ENCODE measurements at places on chromosomes 6 and 20.
A peak's percentile ranks its signal among the peaks of the same experiment; 100 is the strongest.

DNA sequence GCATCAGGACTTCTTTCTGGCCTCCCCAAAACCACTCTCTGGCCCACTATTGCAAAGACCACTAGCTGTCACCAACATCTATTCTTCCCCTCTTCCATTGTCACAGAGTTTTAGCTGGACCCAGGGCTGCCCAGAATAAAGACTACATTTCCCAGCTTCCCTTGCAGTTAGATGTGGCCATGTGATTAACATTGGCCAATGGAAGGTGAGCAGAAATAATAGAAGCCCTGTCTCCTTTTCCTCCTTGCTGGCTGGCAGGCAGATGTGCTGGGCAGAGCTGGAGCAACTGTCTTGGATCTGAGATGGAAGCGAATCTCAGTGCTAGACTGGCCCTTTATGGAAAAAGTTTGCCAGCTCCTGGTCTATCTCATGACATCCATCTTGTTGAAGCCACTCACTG lies 97.0 kb downstream of the KCNB1 start:
- no peak overlapping the region for H3K27ac ChIP-seq
- peaks cover 7% of the 10 kb centered on the region for H3K36me3 ChIP-seq
- H3K4me1 ChIP-seq: peaks cover 3% of the 10 kb centered on the region

GRCh38 chr6:107801173-107801886 lies 22.8 kb downstream of the SCML4 start:
- H3K27ac ChIP-seq: no peak overlapping the region
- peaks cover 5% of the 10 kb centered on the region for H3K36me3 ChIP-seq
- DNase-seq: no peak

GRCh38 chr6:49462599-49462926 lies 490 bp downstream of the MMUT start:
- peak overlapping the region; percentile 98 for H3K4me3 ChIP-seq
- peaks cover 6% of the 10 kb centered on the region for H3K36me3 ChIP-seq
- DNase-seq: no peak
- H3K27ac ChIP-seq: peak overlapping the region; percentile 97

GRCh38 chr6:17280552-17281090 lies 540 bp upstream of the RBM24 start:
- no peak overlapping the region for H3K27ac ChIP-seq
- peak overlapping the region; percentile 45 for H3K4me3 ChIP-seq
- peaks cover 68% of the 10 kb centered on the region for H3K27me3 ChIP-seq
- H3K4me1 ChIP-seq: peaks cover 16% of the 10 kb centered on the region
- no peak for DNase-seq

DNA sequence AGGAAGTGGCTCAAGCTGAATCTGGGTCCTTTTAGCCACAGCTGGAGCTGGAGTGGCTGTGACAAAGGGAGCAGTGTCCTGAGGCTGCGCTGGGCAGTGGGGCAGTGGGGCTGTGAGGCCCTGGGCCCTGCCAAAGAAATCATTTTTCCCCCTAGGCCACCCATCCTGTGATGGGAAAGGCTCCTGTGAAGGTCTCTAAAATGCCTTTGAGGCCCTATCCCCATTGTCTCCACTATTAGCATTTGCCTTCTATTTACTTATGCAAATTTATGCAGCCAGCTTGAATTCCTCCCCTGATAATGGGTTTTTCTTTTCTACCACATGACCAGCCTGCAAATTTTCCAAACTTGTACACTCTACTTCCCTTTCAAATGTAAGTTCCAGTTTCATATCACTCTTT lies 539.2 kb downstream of the MEI4 start:
- no peaks in the 10 kb centered on the region for H3K4me1 ChIP-seq
- no peak overlapping the region for H3K4me3 ChIP-seq
- no peak for DNase-seq
- H3K27me3 ChIP-seq: no peaks in the 10 kb centered on the region

GRCh38 chr6:13011612-13012146 lies 295.1 kb downstream of the PHACTR1 start:
- peaks cover 13% of the 10 kb centered on the region for H3K4me1 ChIP-seq
- no peak for DNase-seq
- peak overlapping the region; percentile 92 for H3K4me3 ChIP-seq
- no peak overlapping the region for H3K27ac ChIP-seq

DNA sequence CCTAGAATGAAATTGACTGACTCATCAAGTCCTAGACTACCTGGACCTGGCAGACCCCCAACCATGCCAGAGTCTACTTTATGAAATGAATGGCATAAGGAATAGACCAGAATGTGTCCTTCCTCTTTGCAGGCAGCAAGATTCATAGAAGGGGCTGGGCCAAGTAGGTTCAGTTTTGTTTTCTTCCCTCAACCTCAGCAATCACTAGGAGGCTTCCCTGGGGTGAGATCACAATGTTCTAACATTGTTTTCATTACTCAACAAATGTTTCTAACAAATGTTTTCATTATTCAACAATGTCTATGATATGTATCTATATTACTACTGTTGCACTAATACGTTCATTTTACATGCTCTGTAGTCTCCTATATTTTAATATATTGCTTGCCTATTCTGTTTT lies 8.4 kb upstream of the FAM162B start:
- no peak for DNase-seq
- H3K4me3 ChIP-seq: no peak overlapping the region
- H3K27ac ChIP-seq: no peak overlapping the region
- no peaks in the 10 kb centered on the region for H3K4me1 ChIP-seq

DNA sequence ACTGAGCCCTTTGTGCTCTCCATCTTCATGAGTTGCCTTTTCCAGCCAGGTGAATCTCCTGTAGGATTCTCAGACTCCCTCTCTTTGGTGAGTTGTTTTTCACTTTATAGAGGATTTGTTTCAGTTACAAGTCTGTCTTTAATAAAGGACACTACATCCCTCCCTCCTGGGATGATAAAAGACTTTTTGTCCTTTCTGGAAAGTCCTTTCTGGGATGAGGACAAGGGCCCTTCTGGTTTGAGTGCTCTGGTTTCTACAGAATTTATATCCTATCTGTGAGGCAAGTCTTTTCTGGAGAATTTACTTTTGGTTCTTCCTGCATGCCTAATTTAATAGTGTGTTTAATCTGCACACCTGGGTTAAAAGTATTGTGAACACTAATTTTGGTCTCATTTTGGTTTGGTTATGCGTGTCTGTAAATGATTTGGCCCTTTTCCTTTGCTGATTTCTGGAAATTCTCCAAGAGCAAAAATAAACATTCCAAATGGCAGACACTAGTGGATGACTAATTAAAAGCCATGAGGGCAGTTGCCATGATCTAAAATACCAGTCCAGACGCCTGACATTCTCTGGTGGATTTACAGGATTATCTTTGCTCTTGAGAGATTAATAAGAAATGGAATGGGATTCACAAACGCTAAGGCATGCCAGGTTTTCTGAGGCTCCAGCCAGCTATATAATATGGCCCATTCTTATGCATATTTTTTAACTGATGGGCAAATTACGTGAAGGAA lies 44.8 kb downstream of the TCP11 start:
- no peak for DNase-seq
- H3K36me3 ChIP-seq: no peaks in the 10 kb centered on the region
- H3K27me3 ChIP-seq: no peaks in the 10 kb centered on the region

DNA sequence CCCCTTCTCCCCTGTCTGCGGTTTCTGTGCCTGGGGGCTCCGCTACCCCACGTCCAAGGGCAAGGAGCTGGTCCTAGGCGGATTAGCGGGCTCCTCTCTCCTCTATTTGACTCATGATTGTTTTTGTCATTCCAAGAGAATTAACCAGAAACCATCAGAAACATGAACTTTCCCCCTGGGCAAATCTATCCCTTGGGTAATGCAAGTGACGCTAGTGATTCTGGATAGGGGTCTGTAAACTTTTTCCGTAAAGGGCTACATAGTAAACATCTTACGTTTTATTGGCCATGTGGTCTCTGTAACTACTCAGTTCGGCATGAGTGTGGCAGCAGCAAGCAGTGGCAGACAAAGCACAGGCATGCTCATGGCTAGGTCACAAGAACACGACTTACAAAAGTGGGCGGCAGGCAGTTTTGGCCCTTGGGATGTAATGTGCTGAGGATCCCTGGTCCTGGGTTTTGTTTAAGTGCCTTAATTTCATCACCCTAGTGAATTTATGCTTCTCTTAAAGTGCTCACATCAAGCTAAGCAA lies 654 bp downstream of the CST11 start:
- H3K4me3 ChIP-seq: no peak overlapping the region
- H3K36me3 ChIP-seq: no peaks in the 10 kb centered on the region
- DNase-seq: no peak

GRCh38 chr6:96234444-96234843 lies 218.7 kb downstream of the FUT9 start:
- no peak overlapping the region for H3K4me3 ChIP-seq
- DNase-seq: no peak
- H3K27me3 ChIP-seq: no peaks in the 10 kb centered on the region
- H3K36me3 ChIP-seq: no peaks in the 10 kb centered on the region
- H3K4me1 ChIP-seq: no peaks in the 10 kb centered on the region
- H3K27ac ChIP-seq: no peak overlapping the region

DNA sequence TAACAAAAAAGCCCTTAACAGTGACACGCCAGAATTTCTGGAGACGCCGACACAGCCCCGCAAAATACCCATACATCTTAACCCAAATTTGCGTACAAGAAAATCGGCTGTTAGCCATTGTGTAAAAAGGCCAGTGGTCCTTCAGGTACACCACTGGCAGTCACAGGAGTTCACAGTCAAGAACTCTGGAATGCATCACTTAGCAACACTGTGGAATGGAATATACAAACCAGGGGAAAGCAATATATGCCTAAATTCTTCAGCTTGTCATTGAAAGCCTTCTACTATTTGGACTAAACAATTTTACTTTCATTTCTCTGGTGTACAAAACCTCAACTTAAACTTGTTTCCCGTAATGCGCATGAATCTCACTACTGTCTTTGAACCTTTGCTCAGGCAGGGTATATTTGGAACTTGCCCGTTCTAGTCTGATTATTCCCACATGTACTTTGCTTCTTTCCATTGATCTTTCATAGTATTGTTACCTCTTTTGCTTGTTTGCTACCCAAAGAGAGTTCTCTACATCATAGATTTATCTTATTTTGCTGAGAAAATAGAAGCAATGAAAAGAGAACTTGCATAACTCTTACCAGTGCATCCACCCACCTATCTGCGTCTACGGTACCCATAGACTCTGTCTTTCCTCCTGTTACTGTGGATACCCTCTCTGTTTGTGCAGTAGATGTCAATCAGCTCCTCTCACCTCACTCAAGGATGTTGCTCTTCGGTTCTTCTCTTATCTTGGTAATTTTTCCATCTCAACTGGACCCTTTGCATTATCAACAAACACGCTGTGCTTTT lies at the start of gene ARMH2:
Gene ARMH2 (minus strand): TSS at position 178 of the 801 bp plus-strand sequence. CDS start 60 bp downstream, at position 118.
- no peaks in the 10 kb centered on the region for H3K27me3 ChIP-seq
- no peak for DNase-seq
- no peak within 1 kb of the TSS for H3K4me3 ChIP-seq
- no peaks in the 10 kb centered on the region for H3K4me1 ChIP-seq

GRCh38 chr6:121482004-121482693 lies 46.7 kb downstream of the GJA1 start:
- H3K36me3 ChIP-seq: no peaks in the 10 kb centered on the region
- DNase-seq: no peak
- no peaks in the 10 kb centered on the region for H3K4me1 ChIP-seq
- no peaks in the 10 kb centered on the region for H3K27me3 ChIP-seq

GRCh38 chr6:168631564-168631963 lies 190.6 kb downstream of the SMOC2 start:
- H3K36me3 ChIP-seq: no peaks in the 10 kb centered on the region
- no peaks in the 10 kb centered on the region for H3K27me3 ChIP-seq
- H3K4me3 ChIP-seq: no peak overlapping the region
- no peaks in the 10 kb centered on the region for H3K4me1 ChIP-seq

DNA sequence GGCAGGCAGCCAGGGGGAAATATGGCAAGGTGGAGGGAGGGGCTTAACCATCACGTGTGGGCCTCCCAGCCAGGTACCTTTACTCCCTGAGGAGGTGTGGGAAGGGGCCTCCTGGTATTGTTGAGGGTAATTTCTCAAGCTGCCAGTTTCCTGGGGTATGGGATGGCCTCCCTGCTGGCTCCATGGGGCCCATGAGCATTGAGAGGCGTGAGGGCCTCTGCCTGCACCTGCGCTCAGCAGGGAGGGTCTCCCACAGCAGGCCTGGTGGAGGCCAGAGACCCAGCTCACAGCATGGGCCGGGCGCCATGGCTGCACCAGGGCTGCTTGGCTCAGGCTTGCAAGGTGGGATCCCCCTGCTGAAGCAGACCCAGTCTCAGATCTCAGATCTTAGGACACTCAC lies 113.0 kb downstream of the GRM4 start:
- no peak overlapping the region for H3K4me3 ChIP-seq
- no peaks in the 10 kb centered on the region for H3K36me3 ChIP-seq
- H3K27me3 ChIP-seq: peaks cover 25% of the 10 kb centered on the region
- H3K4me1 ChIP-seq: peaks cover 7% of the 10 kb centered on the region
- no peak overlapping the region for H3K27ac ChIP-seq

GRCh38 chr6:130560231-130560630 lies 194.4 kb downstream of the TMEM200A start:
- peaks cover 17% of the 10 kb centered on the region for H3K4me1 ChIP-seq
- H3K27ac ChIP-seq: no peak overlapping the region
- H3K4me3 ChIP-seq: no peak overlapping the region
- no peaks in the 10 kb centered on the region for H3K36me3 ChIP-seq

GRCh38 chr6:152984513-152984872 lies 1.7 kb upstream of the FBXO5 start:
- H3K27ac ChIP-seq: peak overlapping the region; percentile 91
- DNase-seq: no peak
- H3K4me1 ChIP-seq: peaks cover 42% of the 10 kb centered on the region
- H3K27me3 ChIP-seq: no peaks in the 10 kb centered on the region

- no peak for DNase-seq
- no peak overlapping the region for H3K4me3 ChIP-seq
- H3K27me3 ChIP-seq: no peaks in the 10 kb centered on the region
- no peaks in the 10 kb centered on the region for H3K4me1 ChIP-seq
Measured at GRCh38 chr6:113776998-113777397, 80.1 kb upstream of the MARCKS start.

- peaks cover under 1% of the 10 kb centered on the region for H3K27me3 ChIP-seq
- DNase-seq: no peak
- H3K4me1 ChIP-seq: peaks cover 4% of the 10 kb centered on the region
- H3K36me3 ChIP-seq: no peaks in the 10 kb centered on the region
- H3K27ac ChIP-seq: peak overlapping the region; percentile 56
Measured at GRCh38 chr20:33866398-33867100, 55.4 kb downstream of the CHMP4B start.

DNA sequence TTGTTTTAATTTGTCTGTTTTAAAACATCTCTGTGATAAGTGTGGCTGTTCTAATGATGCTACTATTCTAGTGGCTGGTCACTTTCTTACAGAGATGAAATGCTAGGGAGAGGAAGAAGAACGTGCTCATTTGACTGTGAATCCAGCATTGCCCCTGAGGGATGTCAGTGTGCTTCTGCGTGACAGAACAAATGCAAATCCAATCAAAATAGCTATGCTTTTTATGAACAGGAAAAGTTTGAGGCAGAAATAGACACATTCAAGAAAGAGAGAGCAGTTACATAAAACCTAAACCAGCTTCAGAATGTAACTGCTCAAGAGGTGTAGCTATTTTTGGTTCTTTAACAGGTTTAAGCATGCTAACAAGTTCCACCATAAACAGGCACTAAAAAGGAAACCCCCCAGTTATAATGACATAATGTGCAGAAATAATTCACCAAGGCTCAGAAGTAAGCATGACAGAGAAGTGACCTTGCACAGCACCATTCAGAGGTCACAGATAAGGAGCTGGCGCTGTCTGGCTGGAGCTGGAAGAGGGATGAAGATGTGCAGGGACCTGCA lies 385.3 kb downstream of the EPM2A start:
- no peak overlapping the region for H3K4me3 ChIP-seq
- peak overlapping the region; percentile 29 for H3K27ac ChIP-seq
- H3K4me1 ChIP-seq: no peaks in the 10 kb centered on the region

- no peak for DNase-seq
- no peak overlapping the region for H3K4me3 ChIP-seq
- H3K4me1 ChIP-seq: peaks cover 5% of the 10 kb centered on the region
- no peak overlapping the region for H3K27ac ChIP-seq
- H3K27me3 ChIP-seq: no peaks in the 10 kb centered on the region
Measured at GRCh38 chr6:169785566-169785965, 34.1 kb downstream of the ERMARD start.
